ENCODE measurements at places on chromosomes 7 and 10.

- no peak for DNase-seq
These were observed 90.9 kb downstream of the MTERF1 start for GRCh38 chr7:91789558-91789957.

DNA sequence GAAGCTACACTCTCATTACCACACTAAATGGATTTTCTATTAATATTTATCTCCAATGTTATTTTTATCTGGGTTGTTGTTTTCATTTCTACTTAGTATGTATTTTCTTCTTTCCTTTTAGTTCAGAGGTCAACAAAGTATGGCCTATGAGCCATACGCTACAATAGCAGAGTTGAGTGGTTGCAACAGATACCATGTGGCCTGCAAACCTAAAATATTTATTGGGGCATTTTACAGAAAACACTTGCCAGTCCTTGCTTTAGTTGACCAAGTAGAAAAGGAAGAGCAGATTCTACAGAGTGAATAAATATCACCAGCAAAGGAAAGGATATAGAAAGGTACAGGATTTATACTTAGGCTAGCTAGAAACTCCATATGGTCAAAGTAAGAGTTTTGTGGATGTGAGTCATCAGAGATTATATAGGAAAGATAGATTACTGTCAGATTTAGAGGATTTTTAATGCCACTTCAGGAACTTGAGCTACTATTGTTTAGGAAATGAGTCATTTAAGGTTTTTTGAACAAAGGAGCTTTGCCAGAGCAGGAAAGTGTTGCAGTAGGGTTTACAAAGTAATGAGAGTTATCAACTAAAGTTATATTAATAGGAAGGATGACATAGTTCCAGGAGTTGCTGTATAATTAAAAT, 323.3 kb upstream of the KAT6B start:
- peak; percentile 65 for DNase-seq

GRCh38 chr7:156845379-156846101, 47.4 kb downstream of the LMBR1 start:
- DNase-seq = no peak

- no peak for DNase-seq
These were observed 79.5 kb downstream of the RTKN2 start for GRCh38 chr10:62189131-62189530.

DNA sequence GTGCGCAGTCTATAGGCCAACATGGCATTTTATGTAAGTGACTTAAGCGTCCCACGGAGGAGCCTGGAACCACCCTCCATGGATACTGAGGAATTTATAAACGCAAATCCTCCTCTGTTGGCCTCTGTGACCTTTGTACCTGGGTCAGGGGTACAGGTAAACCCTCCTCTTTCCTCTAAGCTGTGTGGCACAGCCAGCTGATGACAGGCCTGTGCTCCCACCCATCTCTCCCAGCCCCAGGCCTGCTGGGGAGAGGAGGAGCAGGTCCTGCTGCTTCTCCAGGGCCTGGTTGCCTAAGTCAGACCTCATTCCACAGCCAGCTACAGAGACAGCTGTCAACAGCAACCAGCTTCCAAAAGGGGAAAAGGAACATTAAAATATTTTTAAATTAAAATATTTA, 5.0 kb downstream of the AVPI1 start:
- no peak for DNase-seq

DNA sequence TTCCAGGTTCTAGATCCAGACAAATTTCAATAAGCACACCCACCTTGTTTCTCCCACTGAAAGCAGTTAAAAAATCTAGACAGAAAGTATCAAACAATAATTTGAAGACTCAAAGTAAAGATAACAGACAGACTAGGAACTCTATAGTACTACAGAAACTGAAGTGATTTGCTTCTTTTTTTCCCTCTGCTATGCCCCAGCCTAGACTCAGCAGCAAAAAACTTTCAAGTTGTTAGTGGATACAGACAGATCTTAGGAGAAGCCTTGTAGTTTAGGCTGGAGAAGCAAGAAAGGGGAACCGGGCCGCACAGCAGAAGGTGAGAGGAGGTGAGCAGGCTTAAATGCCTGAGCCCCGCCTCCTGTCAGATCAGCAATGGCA, 65.1 kb downstream of the IGF2BP3 start:
- DNase-seq = no peak

DNA sequence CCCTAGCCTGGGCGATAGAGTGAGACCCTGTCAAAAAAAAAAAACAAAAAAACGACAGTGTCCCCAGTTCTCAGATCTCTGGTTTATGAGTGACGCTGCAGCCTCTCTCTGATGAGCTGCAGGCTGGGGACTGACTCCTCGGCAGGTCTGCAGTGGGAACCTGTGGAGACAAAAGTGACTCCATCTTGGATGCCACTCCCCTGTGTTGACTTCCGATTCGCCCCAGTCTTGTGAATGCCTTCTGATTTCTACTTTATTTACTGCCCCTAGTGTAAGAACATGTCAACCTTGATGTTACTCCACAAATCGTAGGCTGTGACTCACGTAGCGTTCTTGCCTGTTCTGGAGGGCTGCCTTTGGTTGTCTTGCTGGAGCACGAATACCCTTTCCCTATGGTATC, 6.2 kb downstream of the TACR2 start:
- DNase-seq = no peak

- DNase-seq = no peak
These were observed 75.2 kb downstream of the PRLHR start for GRCh38 chr10:118520116-118520742.

DNA sequence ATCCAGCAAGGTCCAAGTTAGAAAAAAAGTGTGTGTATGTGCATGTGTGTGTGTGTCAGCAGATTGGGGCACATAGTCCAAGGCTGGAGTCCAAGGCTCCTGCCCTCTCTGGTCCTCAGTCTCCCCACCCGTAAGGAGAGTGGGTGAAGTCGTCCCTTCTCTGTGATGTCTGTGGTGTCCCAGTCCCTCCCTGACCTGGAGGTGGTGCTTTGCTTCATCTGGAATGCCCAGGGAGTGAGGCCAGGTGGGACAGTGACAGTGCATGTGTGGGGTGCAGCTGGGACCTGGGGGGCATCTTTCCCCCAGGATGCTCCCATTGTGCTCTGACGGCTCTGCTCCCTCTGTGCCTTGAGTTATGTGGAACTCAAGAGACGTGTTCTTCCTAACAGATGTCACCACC, 18.0 kb downstream of the AQP1 start:
- no peak for DNase-seq

DNA sequence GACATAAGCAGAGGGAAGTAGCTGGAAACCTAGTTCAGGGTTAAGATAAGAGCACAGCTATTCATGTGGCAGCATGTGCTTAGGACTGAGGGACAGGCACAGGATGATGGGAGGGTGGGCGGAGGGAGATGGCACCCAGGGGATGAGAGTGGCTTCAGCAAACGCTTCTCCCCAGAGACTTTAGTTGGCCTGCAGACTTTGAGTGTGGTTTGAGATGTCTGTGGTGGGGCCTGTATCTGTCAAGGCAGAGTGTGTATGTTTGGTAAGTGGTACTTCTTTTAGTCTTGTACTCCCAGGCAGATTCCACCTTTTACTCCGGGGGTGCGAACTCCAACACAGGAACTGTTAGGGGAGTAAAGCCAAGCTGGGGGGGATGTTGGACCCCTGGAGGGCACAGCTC, 88.9 kb downstream of the WDFY4 start:
- no peak for DNase-seq

DNA sequence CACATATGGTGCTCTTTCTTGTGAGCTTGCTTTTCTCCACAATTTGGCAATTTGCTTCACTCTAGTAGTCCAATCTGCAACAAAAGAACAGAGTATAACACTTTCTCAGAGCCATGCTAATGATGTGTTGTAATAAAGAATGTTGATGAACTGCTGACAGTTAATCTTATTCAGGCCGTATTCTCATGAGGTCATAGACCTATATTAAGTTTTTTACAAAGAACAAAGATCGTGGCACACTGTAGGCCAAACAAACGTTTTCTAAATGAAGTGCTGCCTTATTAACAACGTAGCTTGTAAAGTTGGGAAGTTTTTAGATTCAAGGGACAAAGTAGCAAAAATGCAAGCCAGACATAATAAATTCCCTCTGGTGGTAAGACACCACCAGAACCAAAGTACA, 160.1 kb downstream of the GALNT11 start:
- no peak for DNase-seq

DNA sequence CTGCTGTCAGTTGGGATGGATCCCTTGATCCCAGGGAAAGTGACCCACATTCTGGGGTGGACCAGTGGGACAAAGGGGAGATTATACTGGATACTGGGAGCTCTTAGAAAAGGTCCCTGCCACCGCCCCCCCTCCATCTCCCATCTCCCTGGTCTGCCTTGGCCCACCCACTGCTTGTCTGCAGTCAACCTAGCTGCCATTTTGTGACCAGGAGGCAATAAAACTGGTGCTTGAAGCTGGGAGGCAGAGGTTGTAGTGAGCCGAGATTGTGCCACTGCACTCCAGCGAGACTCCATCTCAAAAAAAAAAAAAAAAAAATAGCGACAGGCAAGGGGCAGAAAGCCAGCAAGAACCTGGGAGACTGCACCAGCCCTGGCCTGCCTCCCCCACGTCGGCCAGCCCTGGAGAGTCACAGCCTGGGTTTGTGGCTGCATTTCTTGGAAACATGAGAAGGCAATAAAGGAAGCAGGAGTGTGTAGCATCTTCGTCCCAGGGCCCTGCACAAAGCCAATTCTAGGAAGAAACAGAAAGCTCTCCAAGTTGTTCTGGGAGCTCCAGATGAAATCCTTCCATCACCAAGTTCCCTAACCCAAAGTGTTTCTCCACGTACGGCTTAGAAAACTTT, 4.7 kb upstream of the ARPC1B start:
- no peak for DNase-seq

- no peak for DNase-seq
These were observed 1086.9 kb downstream of the XPNPEP1 start for GRCh38 chr10:108836362-108836761.

GRCh38 chr7:41010967-41011366, 691.9 kb downstream of the INHBA start:
- DNase-seq = peak; percentile 12

DNA sequence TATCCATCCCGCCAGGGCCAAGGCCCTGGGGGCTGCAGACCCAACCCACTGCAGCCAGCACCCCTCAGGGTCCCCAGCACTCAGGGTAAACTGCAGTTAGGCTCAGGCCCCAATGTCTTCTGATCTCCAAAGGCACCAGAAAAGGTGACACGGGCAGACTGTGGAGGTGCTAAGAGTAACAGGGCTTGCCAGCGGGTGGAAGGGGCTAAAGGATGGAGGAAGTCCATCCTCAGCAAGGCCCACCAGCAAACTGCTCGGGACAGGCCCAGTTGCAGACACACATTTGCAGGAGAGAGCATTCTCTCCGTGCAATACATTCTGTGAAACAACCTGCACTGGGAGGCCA, 95.6 kb upstream of the DDC start:
- no peak for DNase-seq

DNA sequence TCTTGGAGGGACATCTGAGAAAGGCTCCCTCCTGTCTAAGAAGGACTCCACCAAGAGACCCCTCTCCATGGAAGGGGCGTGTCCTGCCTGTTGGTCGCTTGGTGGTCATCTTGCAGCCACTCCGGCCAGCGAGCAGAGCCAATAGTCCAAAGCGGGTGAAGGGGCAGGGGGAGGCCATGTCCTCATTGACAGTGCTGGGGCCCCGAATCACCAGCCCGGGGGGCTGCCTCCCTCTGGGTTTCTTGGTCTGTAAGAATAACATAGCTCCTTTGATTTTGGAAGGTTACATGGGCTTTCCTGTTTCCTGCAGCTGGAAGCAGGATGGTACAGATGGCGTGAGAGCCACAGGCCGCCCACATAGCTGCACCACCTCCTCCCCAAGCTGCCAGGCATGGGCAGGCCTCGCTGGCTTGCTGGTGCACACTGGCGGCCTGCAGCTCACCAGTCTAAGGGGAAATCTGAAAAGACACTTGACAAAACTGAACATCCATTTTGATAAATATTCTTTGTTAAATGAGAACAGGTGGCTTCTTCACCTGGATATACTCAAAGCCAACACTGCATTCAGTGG, 105.8 kb downstream of the ARHGAP22 start:
- DNase-seq = no peak

DNA sequence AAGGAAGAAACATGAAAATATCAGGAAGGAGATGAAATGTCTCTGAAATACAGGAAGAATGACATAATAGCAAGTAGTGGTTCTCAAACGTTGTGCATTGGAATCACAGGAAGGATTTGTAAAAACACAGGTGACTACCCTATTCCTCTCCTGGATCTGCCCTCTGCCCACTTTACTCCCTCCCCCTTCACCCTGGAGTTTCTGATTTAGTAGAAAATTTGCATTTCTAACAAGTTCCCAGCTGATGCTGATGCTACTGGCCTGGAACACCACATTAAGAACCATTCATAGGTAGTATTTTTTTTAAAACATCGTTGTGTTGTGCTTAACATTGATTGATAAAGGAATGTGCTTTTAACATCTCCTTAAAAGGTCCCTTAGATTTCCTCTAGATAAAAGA, 130.9 kb downstream of the PHF14 start:
- no peak for DNase-seq

DNA sequence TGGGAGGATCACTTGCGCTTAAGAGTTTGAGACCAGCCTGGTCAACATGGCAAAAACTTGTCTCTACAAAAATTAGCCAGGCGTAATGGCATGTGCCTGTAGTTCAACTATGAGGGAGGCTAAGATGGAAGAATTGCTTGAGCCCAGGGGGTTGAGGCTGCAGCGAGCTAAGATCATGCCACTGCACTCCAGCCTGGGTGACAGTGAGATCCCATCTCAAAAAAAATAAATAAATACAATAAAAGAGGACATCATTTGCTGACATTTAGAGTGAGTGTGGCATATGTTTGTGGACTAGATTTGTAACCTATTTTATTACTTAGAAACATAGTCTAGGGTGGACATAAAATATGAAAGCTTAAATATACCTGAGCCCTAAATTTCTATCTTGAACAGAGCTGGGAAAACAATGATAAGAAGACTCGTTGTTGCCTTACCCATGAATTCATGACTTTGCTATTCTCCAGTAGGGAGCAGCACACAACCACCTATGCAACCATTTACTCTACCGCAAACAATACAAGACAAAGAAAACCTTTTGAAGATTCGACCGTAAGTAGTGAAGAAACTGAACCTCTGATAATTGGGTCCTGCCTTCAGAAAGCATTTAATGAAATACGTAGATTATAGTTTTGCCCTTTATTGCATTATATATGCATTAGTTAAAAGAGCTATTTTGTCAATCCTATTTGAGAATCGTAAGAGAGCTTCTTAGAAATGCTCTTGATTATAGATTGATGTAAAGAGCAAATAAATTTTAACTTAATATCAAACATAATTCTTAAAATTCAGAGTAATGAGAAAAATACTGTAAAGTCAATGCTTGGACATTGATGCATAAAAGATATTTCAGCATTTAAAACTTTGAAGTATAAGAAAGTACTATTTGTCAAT, 83.5 kb downstream of the GNAT3 start:
- peak; percentile 43 for DNase-seq

DNA sequence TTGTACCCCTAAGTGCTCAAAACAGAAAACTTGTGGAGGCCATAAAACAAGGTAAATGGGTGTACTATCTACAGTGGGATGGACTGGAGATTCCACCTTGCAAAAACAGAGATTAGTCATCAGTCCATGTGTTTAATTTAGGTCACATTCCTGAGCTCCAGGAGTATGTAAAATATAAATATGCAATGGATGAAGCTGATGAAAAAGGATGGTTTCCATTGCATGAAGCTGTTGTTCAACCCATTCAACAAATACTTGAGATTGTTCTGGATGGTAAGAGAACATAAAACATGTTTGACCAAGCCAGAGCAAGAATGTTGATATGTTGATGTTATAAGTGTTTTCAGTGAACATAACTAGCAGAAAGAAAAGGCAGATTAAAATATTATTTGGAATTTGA, 14.6 kb downstream of the ASB15 start:
- no peak for DNase-seq
